Lower lobe of right lung (tissue), 2 donors: ENCODE measurements at places on chromosomes 13 and 19. TPM values are rescaled to one million over a fixed set of nuclear protein-coding genes. Genes with fewer than 3 reads are reported as not detected.

The MBD3L5 gene
- not detected for total RNA-seq

The FCER2 gene
- 0.50 TPM for total RNA-seq

The YJEFN3 gene
- 6.6 TPM for total RNA-seq

The NLRP9 gene
- not detected for total RNA-seq

GRCh38 chr19:12806242-12807081 is at the start of gene RNASEH2A:
Gene RNASEH2A, plus strand, starts transcription at chr19:12806584. Its CDS starts 90 bp downstream, at chr19:12806674.
- no peaks in the 10 kb centered on the region for H3K27me3 ChIP-seq
- H3K4me3 ChIP-seq, result peak within 1 kb of the TSS; percentile 78
- H3K36me3 ChIP-seq, result no peaks in the 10 kb centered on the region
- peak; percentile 94 for DNase-seq
- H3K4me1 ChIP-seq, result peaks cover 22% of the 10 kb centered on the region

- H3K36me3 ChIP-seq, result no peaks in the 10 kb centered on the region
- H3K27me3 ChIP-seq, result no peaks in the 10 kb centered on the region
- H3K4me3 ChIP-seq, result no peak overlapping the region
- no peaks in the 10 kb centered on the region for H3K4me1 ChIP-seq
Observed at GRCh38 chr13:82291852-82292251, 1590.4 kb downstream of the SLITRK1 start.

- H3K27me3 ChIP-seq, result no peaks in the 10 kb centered on the region
- H3K36me3 ChIP-seq, result no peaks in the 10 kb centered on the region
- no peak overlapping the region for H3K27ac ChIP-seq
- DNase-seq, result no peak
- H3K4me3 ChIP-seq, result no peak overlapping the region
Observed at GRCh38 chr13:65985612-65986011, 1244.5 kb downstream of the PCDH9 start.

DNA sequence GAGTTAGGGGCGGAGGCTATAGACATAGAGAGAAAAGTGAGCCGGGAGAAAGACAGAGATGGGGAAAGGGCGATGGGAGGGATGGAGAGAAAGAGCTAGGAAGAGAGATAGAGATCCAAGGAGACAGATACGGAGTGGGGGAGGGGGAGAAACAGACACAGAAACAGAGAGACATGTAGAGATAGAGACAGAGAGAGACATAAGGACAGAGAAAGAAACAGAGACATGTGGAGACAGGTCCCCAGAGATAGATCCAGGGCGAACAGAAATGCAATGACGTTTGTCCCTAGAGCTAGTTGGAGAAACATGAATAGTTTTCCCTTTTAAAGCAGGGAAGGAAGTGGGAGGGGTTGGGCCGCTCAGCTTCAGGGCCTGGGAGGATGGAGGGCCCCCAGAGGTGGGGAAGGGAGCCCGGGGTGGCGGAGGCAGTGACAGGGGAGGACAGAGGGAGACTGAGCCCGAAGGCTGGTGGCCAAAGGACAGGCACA is 4.6 kb downstream of the PPP1R14A start:
- H3K4me1 ChIP-seq, result peaks cover 26% of the 10 kb centered on the region
- H3K36me3 ChIP-seq, result no peaks in the 10 kb centered on the region
- H3K27me3 ChIP-seq, result peaks cover 15% of the 10 kb centered on the region
- DNase-seq, result no peak
- peak overlapping the region; percentile 77 for H3K27ac ChIP-seq
- peak overlapping the region; percentile 58 for H3K4me3 ChIP-seq

DNA sequence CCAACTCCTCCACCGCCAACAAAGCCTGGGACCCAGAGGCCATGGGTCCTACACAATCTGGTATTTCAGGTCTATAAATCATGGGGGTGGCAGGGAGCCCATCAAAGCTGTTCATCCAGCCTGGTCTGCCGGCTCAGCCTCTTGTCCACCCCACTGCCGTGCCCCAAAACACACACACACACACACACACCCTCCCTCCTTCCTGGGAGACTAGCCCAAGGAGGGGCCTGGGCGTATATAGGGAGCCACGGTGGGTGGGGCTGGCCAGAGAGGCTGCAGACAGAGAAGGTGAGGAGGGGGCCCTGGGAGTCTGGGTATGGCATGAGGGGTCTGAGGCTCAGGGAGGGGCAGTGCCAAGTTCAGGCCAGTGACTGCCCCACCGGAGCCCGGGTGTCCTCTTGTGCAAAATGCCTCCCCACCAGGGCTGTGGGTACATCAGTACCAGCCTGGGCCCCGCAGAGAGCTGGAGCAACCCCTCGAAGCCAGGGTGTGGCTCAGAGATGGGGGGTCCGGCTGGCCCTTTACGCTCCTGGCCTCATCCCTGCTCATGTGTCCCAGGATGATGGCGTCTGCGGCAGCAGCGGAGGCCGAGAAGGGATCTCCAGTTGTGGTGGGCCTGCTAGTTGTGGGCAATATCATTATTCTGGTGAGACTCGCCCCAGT is at the start of gene UPK1A:
TSS of gene UPK1A (plus strand) at position 267 of the 663 bp plus-strand sequence. CDS start at position 563, 296 bp downstream.
- no peak within 1 kb of the TSS for H3K4me3 ChIP-seq
- no peaks in the 10 kb centered on the region for H3K27me3 ChIP-seq
- DNase-seq, result no peak
- no peak within 1 kb of the TSS for H3K27ac ChIP-seq
- H3K36me3 ChIP-seq, result peaks cover 13% of the 10 kb centered on the region
- H3K4me1 ChIP-seq, result no peaks in the 10 kb centered on the region

DNA sequence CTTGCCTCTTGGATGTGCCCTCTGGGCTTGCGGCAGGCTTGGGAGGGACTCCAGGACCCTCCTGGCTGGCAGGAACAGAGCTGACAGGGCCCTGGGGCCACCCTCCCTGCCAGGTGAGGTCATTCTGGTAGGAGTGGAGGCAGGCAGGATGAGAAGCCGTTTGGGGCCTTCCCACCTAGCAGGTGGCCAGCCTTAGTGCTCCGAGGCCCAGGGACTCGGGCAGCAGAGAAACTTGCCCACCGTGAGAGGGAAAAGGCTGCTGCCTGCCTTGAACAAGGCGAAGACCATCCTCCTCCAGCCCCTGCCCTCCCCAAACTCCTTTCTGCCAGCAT is 8.5 kb downstream of the RFX1 start:
- H3K4me1 ChIP-seq, result peaks cover 4% of the 10 kb centered on the region
- peak; percentile 25 for DNase-seq
- peaks cover 26% of the 10 kb centered on the region for H3K36me3 ChIP-seq
- H3K27me3 ChIP-seq, result no peaks in the 10 kb centered on the region
- no peak overlapping the region for H3K4me3 ChIP-seq

- H3K27me3 ChIP-seq, result no peaks in the 10 kb centered on the region
- H3K4me3 ChIP-seq, result no peak overlapping the region
- H3K4me1 ChIP-seq, result peaks cover 9% of the 10 kb centered on the region
- no peak for DNase-seq
- no peaks in the 10 kb centered on the region for H3K36me3 ChIP-seq
Observed at GRCh38 chr19:56076498-56076897, 44.6 kb downstream of the ZNF787 start.

DNA sequence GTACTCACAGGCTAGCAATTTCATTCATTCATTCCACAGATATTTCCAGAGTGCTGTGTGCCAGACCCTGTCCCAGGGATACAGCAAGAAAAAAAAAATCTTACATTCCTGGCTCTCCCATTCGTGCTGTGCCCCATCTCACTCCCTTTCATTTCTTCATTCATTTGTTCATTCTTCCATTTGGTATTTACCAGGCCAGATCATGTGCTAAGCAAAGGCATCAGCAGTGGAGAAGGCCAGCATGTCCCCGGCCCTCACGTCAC is 2.3 kb downstream of the MAP3K10 start:
- DNase-seq, result no peak
- no peaks in the 10 kb centered on the region for H3K27me3 ChIP-seq
- H3K4me1 ChIP-seq, result peaks cover 18% of the 10 kb centered on the region
- no peak overlapping the region for H3K27ac ChIP-seq

DNA sequence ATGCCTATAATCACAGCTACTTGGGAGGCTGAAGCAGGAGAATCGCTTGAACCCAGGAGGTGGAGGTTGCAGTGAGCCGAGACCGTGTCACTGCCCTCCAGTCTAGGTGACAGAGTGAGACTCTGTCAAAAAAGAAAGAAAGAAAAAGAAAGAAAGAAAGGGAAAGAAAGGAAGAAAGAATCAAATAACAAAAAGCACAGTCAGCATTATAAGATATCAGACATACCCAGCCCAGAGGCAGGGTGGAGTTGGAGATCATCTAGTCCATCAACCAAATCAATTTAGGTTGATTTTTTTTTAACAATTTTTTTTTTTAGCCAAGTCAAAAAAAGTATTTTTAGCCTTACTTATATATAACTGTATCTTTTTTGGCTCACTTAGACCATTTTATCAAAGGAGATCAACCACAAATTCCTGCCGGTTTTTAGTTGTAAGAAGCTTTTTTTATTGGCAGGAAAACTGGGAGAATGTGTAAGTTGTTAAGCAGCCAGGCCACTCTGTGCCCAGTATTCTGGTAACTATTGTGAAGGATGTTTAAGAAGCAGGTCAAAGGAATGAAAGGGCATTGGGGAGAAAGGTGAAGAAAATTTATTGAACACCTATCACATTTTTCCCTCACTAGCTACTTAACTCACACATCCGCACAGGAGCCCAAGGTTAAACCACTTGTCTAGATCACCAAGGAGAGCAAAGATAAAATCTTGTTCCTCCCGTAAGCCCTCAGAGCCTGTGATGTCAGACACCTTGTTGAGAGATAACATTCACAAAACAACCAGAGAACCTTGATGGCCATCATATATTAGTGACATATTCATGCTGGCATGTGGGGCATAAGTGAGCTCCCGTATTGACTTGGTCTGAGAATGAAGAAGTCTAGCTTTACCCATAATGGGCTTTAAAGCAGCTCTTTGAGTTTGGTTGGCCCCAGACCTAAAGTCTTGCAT is 91.8 kb downstream of the COL4A2 start:
- peak overlapping the region; percentile 80 for H3K27ac ChIP-seq
- no peak for DNase-seq
- H3K36me3 ChIP-seq, result no peaks in the 10 kb centered on the region
- H3K4me3 ChIP-seq, result no peak overlapping the region
- peaks cover 32% of the 10 kb centered on the region for H3K4me1 ChIP-seq

- peak; percentile 25 for DNase-seq
- H3K27me3 ChIP-seq, result no peaks in the 10 kb centered on the region
- no peak overlapping the region for H3K27ac ChIP-seq
- H3K4me1 ChIP-seq, result no peaks in the 10 kb centered on the region
- no peak overlapping the region for H3K4me3 ChIP-seq
Observed at GRCh38 chr19:33435706-33436359, 62.3 kb downstream of the CEBPG start.

DNA sequence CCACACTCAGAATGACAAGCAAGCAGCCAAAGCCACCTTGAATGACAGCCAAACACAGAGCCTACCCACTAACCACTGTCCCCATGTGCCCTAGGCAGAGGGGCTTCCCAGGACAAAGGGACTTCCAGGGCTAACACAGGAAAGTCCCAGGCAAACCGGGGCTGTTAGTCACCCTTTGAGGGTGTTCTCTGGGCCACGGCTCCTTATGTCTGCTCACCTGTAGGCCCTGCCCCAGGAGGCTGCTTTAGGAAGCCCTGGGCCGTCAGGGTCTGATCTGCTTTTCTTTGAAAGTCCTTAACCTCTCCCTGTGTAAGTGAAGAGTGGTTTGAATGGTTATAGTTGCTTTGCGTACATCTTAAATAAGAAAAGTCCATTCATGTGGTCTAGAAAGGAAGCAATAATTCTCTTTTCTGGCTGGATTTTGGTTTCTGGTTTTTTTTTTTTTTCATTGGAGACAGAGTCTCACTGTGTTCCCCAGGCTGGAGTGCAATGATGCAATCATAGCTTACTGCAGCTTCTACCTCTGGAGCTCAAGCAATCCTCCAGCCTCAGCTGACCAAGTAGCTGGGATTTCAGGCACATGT is 161.4 kb downstream of the EFNB2 start:
- H3K4me3 ChIP-seq, result no peak overlapping the region
- peaks cover 16% of the 10 kb centered on the region for H3K4me1 ChIP-seq
- DNase-seq, result no peak
- H3K27me3 ChIP-seq, result no peaks in the 10 kb centered on the region
- no peak overlapping the region for H3K27ac ChIP-seq
- H3K36me3 ChIP-seq, result no peaks in the 10 kb centered on the region

DNA sequence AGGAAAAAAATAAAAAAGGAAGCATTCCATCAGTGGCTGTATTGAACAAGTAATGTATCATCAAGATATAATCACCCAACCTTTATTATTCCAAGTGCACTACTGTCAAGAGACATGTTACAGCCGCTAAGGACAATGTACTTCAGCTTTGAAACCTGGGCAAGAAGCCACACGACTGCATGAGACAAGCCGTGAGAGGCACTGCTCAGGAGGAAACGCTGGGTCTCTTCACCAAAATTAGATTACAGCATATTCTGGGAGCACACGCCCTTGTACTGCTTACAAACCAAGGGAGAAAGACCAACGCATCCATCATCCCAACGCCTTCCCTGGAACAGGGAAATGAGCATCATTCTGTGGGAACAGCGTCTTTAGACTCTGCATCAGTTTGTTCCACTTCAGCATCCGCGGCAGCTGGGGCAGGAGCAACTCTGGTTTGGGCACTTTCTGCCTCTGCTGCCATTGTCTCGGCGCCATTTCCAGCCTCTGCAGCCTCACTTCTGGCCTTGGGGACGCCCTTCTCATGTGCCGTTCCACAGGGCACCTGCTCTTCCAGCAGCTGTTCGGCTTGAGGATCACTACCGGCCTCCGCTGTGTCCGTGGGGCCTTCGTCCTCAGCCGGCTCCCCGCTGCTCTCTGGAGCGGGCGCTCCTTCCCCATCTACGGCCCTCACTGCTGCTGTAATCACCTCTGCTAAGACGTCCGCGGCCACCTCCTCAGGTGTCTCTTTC is 22.4 kb upstream of the BRD4 start:
- no peaks in the 10 kb centered on the region for H3K27me3 ChIP-seq
- peaks cover 78% of the 10 kb centered on the region for H3K36me3 ChIP-seq
- no peaks in the 10 kb centered on the region for H3K4me1 ChIP-seq
- no peak overlapping the region for H3K4me3 ChIP-seq
- DNase-seq, result no peak
- H3K27ac ChIP-seq, result no peak overlapping the region

- H3K36me3 ChIP-seq, result no peaks in the 10 kb centered on the region
- H3K27me3 ChIP-seq, result no peaks in the 10 kb centered on the region
- no peaks in the 10 kb centered on the region for H3K4me1 ChIP-seq
- no peak overlapping the region for H3K4me3 ChIP-seq
- H3K27ac ChIP-seq, result no peak overlapping the region
- no peak for DNase-seq
Observed at GRCh38 chr13:76644906-76645305, 241.3 kb downstream of the KCTD12 start.

- no peaks in the 10 kb centered on the region for H3K27me3 ChIP-seq
- no peak for DNase-seq
- peaks cover 83% of the 10 kb centered on the region for H3K36me3 ChIP-seq
- H3K4me3 ChIP-seq, result no peak overlapping the region
- H3K27ac ChIP-seq, result no peak overlapping the region
Observed at GRCh38 chr19:19637186-19637522, 6.3 kb downstream of the GMIP start.

DNA sequence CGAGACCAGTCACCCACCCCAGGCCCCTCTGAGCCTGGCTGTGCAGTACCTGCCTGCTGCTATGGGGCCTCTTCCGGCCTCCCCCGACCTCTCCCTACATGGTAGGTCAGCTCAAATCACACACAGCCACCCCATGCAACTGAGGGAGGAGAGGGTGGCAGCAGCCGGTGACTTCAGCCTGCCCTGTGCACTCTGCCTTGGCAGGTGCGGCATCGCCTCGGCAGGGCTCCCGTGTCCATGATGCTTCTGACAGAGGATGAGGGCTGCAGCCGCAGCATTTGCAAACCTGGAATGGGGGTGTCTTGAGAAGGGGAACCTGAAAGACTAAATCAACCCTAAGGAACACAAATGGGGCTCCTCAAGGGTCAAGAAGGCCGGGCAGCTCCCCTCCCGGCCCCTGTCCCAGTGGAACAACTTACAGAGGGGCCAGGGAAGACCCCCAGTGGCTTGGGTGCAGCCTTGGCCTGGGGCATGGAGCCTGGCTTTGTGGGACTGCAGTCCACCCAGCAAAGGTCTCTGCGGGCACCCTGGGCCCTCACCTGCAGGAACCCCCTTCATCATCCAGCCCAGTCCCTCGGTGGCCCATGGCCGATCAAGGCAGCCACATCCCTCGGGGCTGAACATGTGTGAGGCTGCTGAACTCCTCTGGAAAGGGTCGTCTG is 6.7 kb downstream of the TEX29 start:
- no peaks in the 10 kb centered on the region for H3K36me3 ChIP-seq
- no peaks in the 10 kb centered on the region for H3K27me3 ChIP-seq
- no peaks in the 10 kb centered on the region for H3K4me1 ChIP-seq
- no peak overlapping the region for H3K27ac ChIP-seq
